ENCODE measurements at places on chromosomes 11 and 22. TPM values are rescaled to one million over a fixed set of nuclear protein-coding genes. Genes with fewer than 3 reads are reported as not detected.

ZP1 gene
- total RNA-seq = 0.38 TPM

PTPRCAP gene
- not detected for total RNA-seq

TTC36 gene
- total RNA-seq = not detected

LRRC32 gene
- total RNA-seq = 0.20 TPM

CASP12 gene
- not detected for total RNA-seq

NADSYN1 gene
- total RNA-seq = 35.2 TPM

Measured in A549 treated with ZK216348 at 1 μM for 4 hours (cell line).